ENCODE measurements at places on chromosomes 4 and X.

- DNase-seq, result no peak
Observed at GRCh38 chr4:169418846-169419245, 148.1 kb upstream of the SH3RF1 start.

- no peak for DNase-seq
Observed at GRCh38 chr4:177163532-177163931, 146.1 kb upstream of the NEIL3 start.

GRCh38 chrX:13747836-13748235 lies 13.3 kb downstream of the OFD1 start:
- peak; percentile 66 for DNase-seq

GRCh38 chr4:23163647-23164436 lies 471.1 kb downstream of the GBA3 start:
- DNase-seq, result no peak

DNA sequence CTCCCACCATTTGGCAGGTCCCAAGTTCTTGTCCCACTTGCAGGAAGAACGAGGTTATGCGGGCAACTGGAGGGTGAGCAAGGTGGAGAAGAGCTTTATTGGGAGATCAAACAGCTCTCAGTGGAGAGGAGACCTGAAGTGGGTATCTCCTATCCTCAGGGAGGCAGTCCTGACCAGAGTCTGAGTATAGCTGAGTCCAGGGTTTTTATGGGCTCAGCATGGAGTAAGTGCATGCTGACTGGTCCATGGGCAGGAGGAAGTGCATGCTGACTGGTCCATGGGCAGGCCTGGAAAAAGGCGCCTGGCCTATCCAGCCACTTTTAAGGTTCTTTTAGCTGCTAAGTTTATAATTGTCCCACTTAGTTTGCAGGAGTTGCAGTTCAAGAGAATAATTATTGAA lies 7.4 kb upstream of the HNRNPD start:
- no peak for DNase-seq
